ENCODE measurements at places on chromosomes 6 and 20. TPM values are rescaled to one million over a fixed set of nuclear protein-coding genes. Genes with fewer than 3 reads are reported as not detected.

DNA sequence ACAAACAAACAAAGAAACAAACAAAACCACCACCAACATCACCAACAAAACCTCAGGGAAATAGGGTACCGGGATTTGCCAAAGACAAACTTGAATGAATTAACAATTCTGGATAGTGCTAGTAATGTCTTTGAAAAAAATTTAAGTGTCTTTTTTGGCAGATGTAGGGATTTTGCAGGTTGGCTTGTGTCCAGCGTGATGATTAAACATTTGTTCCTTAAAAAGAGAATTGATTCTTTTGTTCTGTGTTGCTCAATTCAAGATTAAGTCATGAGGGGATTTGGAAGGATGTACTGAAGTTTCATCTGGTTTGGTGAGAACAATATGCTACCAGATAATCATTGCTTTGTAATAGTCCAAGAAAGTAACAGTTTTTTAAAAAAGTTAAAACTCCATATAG is 125.1 kb upstream of the HS3ST5 start:
- no peak for DNase-seq

- DNase-seq = no peak
Observed at GRCh38 chr20:42218621-42219374, 600.6 kb upstream of the CHD6 start.

GRCh38 chr6:86407128-86407527 is 530.2 kb upstream of the HTR1E start:
- DNase-seq = no peak

DNA sequence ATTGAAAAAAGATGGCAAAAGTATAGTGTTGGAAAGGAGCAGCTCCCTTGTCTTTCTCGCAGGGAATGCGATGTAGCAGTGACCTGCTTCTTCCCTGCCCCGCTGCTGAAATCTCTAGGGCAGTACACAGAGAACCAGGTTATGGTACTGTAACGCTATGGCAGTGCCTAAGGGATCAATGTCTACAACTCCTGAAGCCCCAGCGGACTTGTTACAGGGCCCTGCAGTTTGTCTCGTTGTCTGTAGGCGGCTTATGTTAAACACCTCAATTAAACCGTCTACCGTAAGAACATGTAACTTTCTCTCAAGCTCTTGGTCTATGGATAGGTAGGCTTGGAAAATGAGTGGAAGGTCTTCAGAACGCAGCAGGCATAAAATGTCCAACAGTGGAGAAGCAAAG is 44.8 kb upstream of the SLC17A4 start:
- DNase-seq = no peak

DNA sequence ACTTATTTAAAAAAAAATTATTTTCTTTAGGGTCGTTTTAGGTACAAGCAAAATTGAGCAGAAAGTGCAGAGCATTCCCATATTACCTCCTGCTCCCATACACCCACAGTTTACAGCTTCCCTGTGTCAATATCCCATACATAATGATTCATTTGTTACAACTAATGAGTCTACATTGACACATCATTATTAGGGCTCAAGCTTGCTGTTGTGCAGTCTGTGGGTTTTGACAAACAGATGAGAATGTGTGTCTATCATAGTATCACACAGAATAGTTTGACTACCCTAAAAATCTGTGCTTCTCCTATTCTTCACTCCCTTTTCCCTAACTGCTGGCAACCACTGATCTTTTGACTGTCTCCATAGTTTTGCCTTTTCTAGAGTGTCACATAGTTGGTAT is 9.4 kb downstream of the PSMF1 start:
- no peak for DNase-seq

DNA sequence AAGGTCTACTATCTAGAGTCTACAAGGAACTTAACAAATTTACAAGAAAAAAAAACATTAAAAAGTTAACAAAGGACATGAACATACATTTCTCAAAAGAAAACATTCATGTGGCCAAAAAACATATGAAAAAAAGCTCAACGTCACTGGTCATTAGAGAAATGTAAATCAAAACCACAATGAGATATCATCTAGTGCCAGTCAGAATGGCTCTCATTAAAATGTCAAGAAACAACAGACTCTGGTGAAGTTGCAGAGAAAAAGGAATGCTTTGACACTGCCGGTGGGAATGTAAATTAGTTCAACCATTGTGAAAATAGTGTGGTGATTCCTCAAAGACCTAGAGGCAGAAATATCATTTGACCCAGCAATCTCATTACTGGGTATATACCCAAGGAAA is 48.3 kb downstream of the OGFRL1 start:
- DNase-seq = no peak

GRCh38 chr20:537983-538382 is 5.6 kb downstream of the CSNK2A1 start:
- no peak for DNase-seq

- DNase-seq = no peak
Observed at GRCh38 chr6:28207510-28208110, 17.5 kb upstream of the ZSCAN9 start.

GRCh38 chr6:46876126-46876525 is 45.6 kb downstream of the ADGRF5 start:
- no peak for DNase-seq

DNA sequence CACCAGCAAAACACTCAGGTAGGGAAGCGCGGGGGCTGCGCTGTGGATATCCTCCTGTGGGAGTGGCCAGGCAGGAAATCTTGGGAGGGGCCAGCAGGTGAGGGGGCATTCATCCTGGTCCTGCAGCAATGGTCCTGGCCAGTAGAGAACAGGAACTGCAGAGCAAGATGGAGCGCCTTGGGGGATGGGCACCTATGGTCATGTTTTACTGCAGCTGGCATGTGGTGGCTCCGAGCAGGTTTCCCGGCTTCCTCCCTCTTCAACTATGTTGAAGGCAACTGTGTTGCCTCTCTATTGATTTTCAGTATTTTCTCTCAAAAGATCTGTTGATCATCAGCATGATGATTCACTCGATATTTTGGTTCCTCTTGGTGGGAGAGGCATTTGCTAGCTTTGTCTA is 70.9 kb downstream of the SNAP91 start:
- no peak for DNase-seq

The VSX1 gene
- not detected for polyA plus RNA-seq

The MUC22 gene
- polyA plus RNA-seq = not detected

The FERMT1 gene
- polyA plus RNA-seq = 3.8 TPM

The RBM39 gene
- 608 TPM for polyA plus RNA-seq

The PARD6B gene
- polyA plus RNA-seq = 24.1 TPM

The TFAP2B gene
- 17.0 TPM for polyA plus RNA-seq
